NCI-H446 (cell line): ENCODE measurements at places on chromosomes 5 and 9.

DNA sequence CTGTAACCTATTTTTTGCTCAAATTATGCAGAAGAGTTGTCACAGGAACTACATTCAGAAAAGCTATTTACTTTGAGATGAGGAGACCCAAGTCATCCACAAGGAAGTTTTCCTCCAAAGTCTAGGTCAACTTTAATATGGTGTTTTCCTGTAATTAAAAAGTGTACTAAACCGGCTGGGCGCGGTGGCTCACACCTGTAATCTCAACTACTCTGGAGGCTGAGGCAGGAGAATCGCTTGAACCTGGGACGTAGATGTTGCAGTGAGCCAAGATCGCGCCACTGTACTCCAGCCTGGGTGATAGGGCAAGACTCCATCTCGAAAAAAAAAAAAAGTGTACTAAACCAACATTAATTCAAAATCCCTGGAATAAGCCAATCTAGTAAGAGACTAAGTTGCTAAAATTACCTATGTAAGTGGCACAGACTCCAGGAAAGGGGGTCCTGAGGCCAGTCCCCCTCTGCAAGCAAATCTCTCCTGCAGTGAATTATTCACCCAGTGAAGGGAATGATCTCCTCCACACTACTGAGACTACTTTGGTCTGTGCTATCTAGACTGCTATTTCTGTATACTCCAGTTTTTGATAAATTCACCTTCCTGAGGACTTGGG, 38.9 kb downstream of the FNBP1 start:
- no peak for DNase-seq

GRCh38 chr5:6340100-6340499, 38.2 kb downstream of the MED10 start:
- DNase-seq: no peak

DNA sequence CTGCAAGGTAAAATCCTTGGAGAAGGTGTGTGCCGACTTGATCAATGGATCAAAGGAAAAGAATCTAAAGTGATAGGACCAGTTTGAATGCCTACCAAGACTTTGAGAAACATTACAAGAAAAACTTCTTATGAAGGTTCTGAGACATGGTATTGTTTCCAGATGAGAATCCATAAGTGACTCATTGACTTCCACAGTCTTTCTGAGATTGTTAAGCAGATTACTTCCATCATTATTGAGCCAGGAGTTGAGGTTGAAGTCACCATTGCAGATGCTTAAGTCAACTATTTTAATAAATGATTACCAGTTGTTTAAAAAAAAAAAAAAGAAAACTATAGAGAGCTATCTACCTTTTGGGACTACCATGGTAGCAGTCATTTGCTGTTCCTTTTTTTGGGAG, 7.0 kb downstream of the LNPEP start:
- no peak for DNase-seq

DNA sequence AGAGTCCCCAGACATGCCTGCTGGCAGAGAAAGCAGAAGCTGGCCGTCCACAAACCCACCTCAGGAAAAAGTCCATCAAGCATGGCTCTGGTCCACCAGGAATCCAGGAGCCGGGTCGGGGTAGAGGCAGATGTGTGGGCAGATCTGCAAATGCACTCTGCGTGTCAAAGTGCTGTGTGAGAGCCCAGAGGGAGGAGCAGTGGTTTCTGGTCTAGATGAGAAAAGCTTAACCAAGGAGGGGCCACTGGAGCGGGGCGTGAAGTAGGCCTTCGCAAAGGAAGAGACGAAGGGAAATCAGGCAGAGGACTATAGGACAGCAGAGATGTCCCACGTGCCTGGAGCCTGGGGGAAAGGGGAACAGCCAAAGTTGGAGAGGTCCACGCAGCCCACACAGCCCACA, 40.0 kb downstream of the TTLL11 start:
- no peak for DNase-seq

- DNase-seq: no peak
Observed at GRCh38 chr9:134898319-134898718, 17.7 kb downstream of the FCN2 start.

DNA sequence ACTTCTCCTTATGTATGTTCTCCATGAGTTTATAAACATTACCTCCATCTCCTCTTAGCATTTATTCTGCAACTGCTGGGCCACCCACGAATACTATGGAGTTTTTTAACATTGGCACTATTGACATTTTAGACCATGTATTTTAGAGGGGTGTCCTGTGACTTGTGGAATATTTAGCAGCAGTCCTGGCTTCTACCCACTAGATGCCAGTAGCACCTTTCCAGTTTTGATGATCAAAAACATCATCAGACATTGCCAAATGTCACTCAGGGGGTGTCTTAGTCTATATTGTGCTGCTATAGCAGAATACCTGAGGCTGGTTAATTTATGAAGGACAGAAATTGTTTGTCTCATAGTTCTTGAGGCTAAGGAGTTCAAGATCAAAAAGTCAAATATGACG, 187.5 kb upstream of the RORB start:
- no peak for DNase-seq

GRCh38 chr5:64514612-64515011, 8.8 kb downstream of the RGS7BP start:
- DNase-seq: no peak

GRCh38 chr9:130244548-130245165, 20.9 kb upstream of the HMCN2 start:
- DNase-seq: no peak

- DNase-seq: no peak
Observed at GRCh38 chr5:50292735-50293394, 148.2 kb downstream of the EMB start.

- DNase-seq: no peak
Observed at GRCh38 chr5:149041242-149041641, 21.6 kb downstream of the SH3TC2 start.

- DNase-seq: no peak
Observed at GRCh38 chr9:27117489-27118135, 8.6 kb downstream of the TEK start.

- no peak for DNase-seq
Observed at GRCh38 chr5:122355324-122355723, 43.3 kb downstream of the SNCAIP start.

- DNase-seq: peak; percentile 3
Observed at GRCh38 chr9:105621001-105621400, 41.3 kb upstream of the TAL2 start.

- DNase-seq: peak; percentile 49
Observed at GRCh38 chr5:135426102-135427082, 20.8 kb downstream of the DCANP1 start.

DNA sequence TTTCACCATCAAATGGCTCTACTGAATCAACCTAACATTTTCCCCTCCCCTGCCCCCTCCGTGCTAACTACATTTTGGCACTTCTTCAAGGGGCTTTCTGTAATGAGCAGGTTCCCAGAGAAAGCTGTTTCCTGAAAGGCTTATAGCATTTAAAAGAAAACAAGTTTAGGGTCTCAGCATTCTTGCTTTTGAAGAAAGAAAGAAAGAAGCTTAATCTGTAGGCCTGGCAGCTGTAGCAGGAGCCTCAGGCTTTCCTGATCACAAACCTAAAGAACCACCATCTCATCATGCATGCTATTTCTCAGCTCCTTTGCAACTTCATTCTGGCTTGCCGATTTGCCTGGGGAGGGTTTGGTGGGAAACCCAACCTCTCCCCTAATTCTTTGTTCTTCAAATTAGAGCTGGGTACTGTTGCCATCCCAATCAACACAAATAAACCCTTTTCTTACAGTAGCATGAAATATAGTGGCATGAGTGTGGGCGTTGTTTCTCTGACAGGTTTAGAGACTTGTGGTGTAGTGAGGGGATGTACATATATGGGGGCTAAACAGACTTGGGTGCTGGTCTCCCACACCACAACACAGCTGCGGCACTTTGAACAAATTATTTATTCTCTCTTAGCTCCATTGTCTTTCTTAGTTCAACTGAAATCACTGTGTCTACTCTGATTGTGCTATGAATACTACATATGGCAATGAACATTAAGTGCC, 160.5 kb upstream of the TNC start:
- no peak for DNase-seq

- peak; percentile 42 for DNase-seq
Observed at GRCh38 chr5:90386099-90386710, 23.4 kb downstream of the CETN3 start.

DNA sequence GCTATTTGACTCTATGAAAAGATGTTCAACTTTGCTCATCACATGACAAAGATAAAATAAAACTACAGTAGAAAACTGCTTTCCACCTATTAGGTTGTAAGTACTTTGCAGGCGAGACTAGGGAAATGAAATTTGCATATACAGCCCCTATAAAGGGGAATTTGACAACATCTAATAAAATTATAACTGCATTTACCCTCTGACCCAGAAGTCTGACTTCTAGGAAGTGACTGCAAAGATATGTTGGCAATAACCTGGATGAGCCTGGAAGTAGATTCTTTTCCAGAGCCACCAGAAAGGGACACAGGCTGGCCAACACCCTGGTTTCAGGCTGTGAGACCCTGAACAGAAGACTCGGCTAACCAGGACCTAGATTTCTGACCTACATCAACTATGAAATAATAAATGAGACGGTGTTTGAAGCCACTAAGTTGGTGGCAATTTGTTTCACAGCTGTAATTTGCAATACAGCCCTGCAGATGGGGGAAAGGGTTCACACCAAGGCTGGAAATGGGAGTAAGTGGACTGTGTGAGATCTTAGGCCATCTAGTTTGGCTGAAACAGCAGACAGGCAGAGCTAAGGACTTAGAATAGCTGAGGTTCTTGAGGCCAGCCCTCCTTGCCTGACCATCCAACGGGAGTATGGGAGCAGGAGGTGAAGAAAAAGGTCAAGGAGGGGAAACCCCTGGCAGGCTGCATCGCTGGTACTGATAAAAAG, 106.6 kb downstream of the SIL1 start:
- peak; percentile 14 for DNase-seq

- DNase-seq: no peak
Observed at GRCh38 chr5:162248107-162248713, 180.6 kb downstream of the GABRG2 start.

- DNase-seq: no peak
Observed at GRCh38 chr9:94783928-94784327, 57.4 kb downstream of the AOPEP start.

- DNase-seq: no peak
Observed at GRCh38 chr5:96790961-96791504, 16.7 kb downstream of the ERAP1 start.

DNA sequence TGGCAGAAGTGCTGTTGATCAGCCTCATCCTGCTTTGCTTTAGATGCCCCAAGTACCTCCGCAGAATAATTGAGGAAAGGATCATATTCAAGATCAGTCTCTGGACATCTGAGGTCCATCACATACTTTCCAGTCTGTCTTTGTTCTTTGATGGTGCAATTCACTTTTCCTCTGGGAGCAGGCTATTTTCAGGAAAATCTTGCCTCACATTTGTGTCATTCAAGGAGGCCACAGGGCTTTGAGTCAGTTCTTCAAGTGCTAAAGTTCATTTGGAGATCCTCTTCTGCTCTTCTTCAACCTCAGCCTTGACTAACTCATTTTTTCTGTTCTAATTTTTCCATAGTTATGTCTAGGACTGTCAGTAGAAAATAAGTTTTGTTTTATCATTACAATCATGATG, 18.6 kb downstream of the EQTN start:
- no peak for DNase-seq

DNA sequence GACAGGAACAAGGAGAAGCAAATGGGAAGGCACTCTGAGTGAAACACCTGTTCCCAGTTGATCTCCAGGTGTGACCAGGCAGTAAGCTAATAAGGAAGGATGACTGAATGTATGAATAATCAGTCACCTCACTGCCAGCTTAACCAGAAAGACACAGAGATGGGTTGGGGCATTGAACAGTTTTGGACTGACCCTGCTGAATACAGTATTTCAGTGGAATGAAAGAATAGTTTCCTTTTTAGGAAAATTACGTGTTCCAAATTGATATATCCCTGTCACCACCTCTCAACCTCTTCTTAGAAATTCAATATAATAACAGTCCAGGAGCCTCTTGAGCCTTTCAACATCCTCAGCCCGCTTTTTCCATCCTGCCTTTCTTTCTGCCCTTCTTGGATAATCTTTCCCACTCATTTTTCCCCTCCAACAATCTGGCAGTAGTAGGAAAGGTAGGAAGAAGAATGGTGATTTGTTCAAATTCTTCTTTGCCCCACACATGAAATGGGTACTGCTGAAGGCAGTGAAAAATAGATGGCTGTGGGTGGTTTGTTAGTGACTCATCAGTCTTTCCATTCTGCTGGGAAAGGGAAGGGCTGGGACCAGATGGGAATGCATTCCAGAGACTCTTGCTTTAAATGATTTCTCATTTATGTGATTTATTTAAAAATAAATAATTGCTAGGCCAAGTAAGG, 117.9 kb downstream of the ZSWIM6 start:
- DNase-seq: peak; percentile 74

DNA sequence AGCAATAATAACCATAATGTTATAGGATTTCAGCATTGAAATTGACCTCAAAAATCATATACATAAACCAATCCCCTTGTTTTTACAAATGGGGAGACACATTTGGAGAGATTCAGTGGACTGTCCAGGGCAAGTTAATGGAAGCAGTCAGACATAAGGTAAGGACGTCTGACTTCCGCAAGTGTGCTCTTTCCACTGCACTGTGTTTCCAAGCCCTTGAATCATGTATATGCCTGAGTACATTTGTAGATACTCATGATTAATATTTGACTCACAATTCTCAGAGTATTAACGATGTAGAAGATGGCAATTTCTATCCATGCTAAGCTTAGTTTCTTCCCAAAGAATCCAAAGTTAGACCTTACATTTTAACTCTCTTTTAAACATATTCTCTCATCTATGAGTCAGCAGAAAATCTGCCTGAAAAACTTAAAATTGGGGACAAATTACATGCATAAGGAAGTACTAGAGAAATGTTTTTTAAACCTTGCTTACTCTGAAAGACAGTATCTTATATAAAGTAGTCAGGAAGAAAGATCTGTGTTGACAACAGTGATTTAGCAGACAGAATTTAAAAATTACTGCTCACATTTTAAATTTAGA, 165.3 kb downstream of the NFIB start:
- no peak for DNase-seq

DNA sequence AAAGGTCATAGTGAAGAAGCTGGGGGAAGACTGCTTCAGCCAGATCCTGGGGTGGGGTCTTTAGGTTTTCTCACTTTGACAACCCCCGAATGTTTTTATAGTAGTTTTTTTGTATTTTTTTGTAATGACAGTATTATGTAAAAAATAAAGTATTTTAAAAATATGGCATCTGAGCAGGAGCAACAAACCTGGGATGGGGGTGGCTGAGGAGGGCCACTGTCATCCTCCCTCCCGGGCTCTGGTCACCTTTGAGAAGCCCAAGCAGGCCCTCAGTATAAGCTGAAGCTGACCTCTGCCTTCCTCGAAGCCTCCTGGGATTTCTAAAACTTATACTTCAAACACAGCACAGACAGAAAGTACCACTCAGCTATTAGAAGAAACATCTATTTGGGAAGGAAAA, 8.7 kb downstream of the DNAJB5 start:
- no peak for DNase-seq

DNA sequence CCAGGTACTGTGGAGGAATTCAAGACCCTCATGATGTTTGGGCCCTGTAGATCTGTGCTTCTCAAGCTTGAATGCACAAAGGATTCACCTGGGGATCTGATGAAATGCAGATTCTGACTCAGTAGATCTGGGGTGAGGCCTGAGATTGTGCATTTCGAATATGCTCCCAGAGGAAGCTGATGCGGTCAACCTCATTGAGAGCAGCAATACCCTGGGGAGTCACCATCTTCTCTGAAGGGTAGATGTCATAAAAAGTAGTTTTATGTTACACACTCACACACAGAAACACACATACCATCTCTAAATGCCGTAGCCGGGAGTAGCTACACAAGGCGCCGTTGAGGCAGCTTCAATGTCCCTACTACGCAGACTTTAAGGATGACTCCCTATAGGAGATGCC, 55.8 kb upstream of the CPEB4 start:
- DNase-seq: no peak

GRCh38 chr5:9051779-9052178, 494.1 kb downstream of the SEMA5A start:
- no peak for DNase-seq
